Hepatocyte (in vitro differentiated cells): ENCODE measurements at places on chromosomes 6 and 20. TPM values are rescaled to one million over a fixed set of nuclear protein-coding genes. Genes with fewer than 3 reads are reported as not detected.

The TXLNB gene
- 0.50 and 0.56 TPM in 2 replicates for total RNA-seq

The ELOVL5 gene
- total RNA-seq = 144 and 158 TPM in 2 replicates

The PXDC1 gene
- total RNA-seq = 83.8 and 86.6 TPM in 2 replicates

The CAPN11 gene
- 0.16 and 0.23 TPM in 2 replicates for total RNA-seq

The NTSR1 gene
- total RNA-seq = 0.08 and 0.37 TPM in 2 replicates

The C20orf204 gene
- 0.57 and 0.72 TPM in 2 replicates for total RNA-seq

The NMBR gene
- 0.27 TPM in 1 of 2 replicates, not detected in the other for total RNA-seq

The BPI gene
- total RNA-seq = 0.63 TPM in 1 of 2 replicates, not detected in the other

The PRDM13 gene
- not detected in 2 replicates for total RNA-seq
